Activated naive CD4-positive, alpha-beta T cell treated with anti-CD3 and anti-CD28 coated beads, Interleukin-2, amount 50 U/mL, for 16 hours (primary cell): ENCODE measurements at places on chromosomes 4 and X.

- no peak for DNase-seq
Measured at GRCh38 chr4:13089659-13089998, 394.5 kb downstream of the RAB28 start.

DNA sequence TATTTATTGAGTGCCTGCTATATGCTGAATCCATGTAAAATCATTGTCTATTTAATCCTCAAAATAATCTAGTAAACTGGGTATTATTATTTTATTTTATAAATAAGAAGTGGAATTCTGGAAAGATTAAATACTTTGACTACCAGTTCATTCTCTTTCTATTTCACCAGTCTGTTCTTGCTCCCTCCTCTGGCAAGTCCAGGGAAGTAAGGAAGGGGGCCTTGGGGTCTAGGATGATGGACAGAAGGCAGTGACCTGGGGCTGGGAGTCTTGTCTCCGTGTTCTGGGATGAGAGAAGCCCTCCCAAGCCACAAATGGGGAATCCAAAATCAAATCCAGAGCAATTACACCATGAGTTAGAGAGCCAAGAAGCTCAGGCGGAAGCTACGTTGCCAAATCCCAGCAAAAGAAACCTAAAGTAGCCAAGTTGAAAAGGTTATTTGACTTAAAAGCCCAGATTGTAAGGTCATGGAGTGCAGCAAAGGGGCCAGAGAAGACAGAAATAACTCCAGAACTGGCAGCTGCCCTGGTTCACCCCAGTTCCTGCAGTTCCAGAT lies 28.3 kb upstream of the PARM1 start:
- DNase-seq: no peak

DNA sequence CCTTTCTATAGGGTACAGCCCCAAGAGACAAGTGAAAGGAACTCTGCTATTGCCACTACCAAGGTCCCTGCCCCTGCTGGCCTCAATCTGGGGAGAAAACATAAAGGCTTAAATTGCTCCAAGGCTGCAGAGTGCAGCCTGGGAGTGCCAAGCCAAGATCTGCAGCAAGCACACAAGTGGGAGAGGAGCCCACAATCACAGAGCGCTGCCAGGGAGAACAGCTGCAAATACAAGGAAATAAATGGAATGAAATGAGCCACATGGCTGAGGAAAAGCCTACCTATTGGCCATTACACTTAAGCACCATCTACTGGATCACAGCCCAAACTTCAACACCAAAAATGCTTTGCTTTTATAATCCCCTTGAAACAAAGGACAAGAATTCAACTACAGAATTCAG lies 582.4 kb downstream of the FAM133A start:
- DNase-seq: no peak

DNA sequence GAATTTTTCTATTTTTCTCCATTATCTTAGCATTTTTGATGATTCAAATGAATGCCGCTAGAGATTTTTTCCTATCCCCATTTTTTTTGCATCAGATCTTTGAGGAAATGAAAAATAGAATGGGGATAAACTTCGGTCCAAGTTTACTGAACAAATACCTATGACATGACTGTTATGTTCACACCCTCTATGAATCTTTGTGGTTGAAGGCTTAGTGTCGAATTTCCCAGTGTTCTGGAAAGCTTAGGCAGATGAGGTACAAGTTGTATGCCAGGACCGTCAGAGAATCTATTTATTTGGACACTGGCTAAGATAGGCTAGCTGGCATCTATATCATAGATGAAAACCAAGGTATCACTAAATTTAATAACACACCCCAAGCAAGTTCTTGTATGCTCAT lies 123.4 kb downstream of the SPCS3 start:
- no peak for DNase-seq

GRCh38 chr4:26458157-26458561 lies 32.1 kb downstream of the CCKAR start:
- no peak for DNase-seq

GRCh38 chr4:138609943-138610350 lies 367.8 kb upstream of the SLC7A11 start:
- no peak for DNase-seq

DNA sequence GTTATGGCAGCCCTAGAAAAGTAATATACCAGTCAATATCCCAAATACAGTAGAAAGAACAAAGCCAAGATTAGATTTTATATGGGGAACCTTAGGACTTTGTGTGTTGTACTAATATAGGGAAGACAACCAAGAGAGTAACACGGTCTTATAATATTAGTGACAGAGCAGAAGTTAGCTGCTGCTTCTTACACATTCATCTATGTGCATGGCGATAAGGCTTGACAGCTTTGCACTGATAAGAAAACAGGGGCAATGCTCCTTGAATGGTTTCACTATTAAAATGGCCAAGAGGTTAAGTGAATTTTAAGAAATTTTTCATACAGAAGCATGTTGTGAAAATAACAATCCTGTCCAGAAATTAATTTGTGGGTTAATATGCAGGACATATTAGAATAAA lies 521.6 kb downstream of the CCSER1 start:
- no peak for DNase-seq

DNA sequence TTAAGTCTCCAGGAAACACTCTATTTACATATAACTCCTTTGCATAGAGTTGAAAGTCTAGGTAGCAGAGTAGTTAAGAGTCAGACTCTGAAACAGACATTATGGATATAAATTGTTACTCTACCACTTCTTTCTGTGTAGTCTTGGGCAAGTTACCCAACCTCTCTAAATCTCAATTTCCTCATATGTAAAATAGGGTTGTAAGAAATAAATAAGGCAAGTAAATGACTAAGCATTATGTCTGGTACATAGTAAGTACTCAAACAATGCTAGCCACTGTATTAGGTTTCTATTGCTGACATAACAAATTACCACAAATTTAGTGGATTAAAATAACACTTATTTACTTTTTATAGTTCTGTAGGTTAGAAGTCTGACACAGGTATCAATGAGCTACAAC lies 394.1 kb downstream of the PRDM5 start:
- no peak for DNase-seq

- DNase-seq: no peak
Measured at GRCh38 chr4:110108422-110108821, 90.0 kb downstream of the ELOVL6 start.

DNA sequence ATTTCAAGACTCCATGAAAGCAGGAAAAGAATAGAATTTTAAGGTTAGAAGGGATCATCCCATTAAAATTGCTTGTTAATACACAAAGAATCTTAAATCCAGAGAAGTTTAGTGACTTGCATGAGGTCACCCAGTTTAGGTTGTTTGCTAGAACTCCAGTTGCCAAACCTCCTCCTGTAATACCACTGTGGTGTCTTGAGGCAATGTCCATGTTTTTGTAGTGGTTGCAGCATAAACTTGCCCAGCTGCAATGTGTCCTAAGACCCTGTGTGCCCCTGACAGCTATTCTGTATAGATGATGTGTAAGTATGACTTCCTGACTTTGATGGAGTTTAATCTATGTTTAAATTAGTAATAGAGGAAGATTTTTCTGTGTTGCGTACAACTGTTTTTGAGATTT lies 6.3 kb downstream of the SFRP2 start:
- no peak for DNase-seq

- DNase-seq: no peak
Measured at GRCh38 chr4:78774417-78774816, 1.7 kb upstream of the BMP2K start.

GRCh38 chr4:2394528-2394927 lies 23.9 kb downstream of the ZFYVE28 start:
- DNase-seq: no peak

GRCh38 chr4:4985844-4986243 lies 33.4 kb downstream of the CYTL1 start:
- no peak for DNase-seq

GRCh38 chrX:105646592-105647372 lies 175.6 kb upstream of the NRK start:
- no peak for DNase-seq

DNA sequence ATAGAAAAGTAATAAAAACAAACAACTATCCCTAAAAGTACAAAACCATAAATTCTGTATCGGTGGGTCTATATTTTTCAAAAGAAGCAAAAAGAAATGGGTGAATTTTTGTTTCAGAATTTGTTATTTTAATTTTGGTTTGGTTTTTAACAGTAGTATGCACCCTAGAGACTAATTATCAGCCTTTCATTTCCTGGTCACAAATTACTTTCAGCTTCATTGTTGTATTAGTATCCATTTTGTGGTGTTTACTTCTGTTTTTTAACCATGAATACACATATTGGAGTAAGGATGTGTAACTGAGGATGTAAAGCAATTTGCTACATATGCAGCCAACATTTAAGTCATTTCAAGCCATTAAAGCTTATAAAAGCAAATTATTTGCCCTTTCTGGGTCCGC lies 97.8 kb downstream of the LUZP4 start:
- DNase-seq: no peak

DNA sequence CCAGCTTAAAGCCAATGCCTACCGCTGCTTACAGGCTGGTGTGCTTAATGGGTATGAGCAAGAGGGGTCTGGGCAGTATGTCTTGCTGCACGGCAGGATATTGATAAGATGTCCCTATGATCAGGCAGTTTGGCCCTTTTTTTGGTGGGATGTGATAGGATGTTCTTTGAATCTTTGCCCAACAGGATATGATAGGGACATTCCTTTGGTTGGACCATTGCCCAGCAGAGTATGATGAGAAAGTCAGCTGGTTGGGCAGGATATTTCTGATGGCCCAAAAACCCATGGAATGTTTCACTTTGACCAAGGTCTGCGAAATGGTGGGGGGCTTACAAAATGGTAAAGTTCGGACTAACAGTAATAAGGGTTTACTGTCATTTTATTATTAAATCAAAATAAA lies 1060.6 kb downstream of the STIM2 start:
- no peak for DNase-seq

DNA sequence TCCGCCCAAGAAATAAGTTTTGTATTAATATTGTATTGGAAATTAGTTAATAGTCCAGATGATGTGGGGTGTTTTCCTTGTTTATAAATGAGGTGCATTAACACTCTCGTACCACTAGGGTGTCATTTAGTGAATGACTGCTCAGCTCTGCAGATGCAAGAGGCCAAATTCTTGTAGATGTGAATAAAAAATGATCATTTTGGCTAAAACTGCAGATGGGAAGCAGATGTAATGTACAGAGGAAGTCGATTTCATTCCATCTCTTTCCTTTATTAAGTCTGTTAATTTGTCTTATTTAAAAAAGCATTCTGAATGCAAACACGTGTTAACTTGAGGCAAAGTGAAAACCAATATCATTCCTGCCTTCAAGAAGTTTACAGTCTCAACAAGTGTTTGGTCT lies 108.1 kb downstream of the DHX15 start:
- no peak for DNase-seq

DNA sequence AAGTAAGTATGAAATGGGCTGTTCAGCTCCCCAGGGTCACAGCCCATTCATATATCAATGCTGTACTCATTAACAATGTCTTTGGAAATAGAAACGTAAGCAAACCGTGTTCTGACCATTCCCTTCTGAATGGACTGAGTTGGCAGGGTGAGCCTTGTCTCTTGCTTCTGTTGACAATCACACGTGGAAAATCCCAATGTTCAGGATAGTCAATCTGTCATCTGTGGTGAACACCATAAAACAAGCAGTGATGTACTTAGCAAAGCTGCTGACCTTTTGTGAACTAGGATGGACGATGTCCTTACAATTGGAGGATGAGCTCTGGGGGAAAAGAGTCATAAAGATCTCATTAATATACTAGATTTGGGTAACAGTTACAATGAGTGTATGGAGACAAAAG lies 109.6 kb upstream of the PAQR3 start:
- no peak for DNase-seq

DNA sequence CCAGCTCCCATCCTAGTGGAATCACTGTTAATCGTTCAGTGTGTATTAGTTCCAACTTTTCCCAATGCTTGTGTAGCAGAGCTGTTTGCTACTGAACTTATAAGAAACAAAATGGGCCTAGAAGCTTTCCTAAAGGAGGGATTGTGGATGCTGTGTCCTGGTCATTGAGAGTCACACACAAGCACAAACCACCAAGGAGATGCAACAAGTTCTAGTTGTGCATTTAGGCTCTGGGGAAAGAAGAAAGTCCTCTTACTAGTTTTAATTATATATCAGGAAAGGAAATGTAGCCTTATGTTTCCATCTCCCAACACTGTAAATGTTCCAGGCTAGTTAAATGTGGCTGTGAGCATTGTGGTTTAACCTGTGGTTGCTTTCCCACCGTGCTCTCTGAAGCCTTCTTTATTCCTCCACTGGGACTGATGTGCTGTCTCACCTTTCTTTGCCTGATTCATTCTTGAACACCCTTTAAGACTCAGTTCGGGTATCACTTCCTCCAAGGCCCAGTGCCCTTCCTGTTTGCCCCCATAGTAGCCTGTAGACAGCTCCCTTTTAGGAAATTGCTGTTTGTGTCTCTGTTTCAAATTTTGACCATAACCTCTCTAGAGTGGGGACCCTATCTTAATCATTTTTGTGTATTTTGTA lies 34.3 kb downstream of the ATP10D start:
- no peak for DNase-seq

GRCh38 chr4:41525129-41525528 lies 12.8 kb upstream of the LIMCH1 start:
- no peak for DNase-seq

DNA sequence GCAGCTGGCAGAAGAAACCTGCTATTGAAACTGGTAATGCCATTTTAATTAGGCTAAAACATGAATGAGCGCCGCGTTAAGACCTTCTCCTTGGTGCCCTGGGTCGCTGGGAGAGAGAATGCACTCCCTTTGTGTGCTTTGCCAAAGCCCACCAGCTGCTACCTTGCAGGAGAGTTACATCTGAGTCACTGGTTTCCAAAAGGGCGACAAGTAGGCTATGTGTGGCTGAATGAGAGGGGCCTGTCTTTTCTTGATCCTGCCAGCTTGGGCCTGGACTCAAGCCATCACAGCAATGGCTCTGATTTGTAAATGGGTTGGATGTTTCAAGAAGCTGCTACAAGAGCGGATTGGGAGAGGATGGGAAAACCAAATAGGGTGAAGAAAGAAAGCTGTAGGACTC lies 81.5 kb downstream of the NHS start:
- no peak for DNase-seq

DNA sequence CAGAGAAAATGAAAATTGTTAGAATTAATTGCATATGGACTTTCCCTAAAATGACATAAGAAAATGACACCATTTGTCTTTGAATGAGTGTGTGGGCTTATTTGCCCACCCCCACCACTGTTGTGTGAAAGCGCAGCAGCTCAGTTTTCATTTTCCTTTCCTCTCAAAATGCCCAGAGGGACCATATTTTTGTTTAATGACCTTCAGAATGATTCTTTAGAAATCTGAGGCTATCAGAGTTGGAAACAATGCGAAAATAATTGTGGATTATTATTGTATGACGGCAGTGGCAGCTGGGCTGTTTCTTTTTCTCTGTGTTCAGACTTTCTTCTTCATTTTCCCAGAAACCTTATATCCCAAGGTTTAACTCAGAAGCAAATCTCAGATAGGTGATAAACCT lies 44.6 kb upstream of the TEX13A start:
- DNase-seq: no peak

DNA sequence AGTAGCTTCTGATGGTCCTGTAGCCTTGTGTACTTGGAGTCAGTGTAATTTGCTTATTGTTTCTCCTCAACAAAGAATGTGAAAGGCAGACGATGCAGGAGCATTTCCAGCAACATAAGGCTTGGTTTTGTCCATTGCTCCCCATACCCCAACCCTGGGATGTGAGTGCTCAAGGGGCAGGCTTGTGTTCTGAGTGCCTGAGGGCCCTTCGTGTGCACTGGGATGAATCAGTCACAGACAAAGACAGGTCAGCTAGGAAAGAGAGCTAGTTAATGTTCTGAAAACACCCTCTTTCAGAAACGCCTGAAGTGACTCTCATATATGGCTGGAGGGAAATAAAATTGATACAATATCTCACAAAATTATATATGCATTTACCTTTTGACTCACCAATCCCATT lies 59.1 kb downstream of the PRPS1 start:
- no peak for DNase-seq
